Osteocyte (in vitro differentiated cells): ENCODE measurements at places on chromosomes 11 and 22. TPM values are rescaled to one million over a fixed set of nuclear protein-coding genes. Genes with fewer than 3 reads are reported as not detected.
A peak's percentile ranks its signal among the peaks of the same experiment; 100 is the strongest.

Gene MAJIN
- not detected in 2 replicates for total RNA-seq

DNA sequence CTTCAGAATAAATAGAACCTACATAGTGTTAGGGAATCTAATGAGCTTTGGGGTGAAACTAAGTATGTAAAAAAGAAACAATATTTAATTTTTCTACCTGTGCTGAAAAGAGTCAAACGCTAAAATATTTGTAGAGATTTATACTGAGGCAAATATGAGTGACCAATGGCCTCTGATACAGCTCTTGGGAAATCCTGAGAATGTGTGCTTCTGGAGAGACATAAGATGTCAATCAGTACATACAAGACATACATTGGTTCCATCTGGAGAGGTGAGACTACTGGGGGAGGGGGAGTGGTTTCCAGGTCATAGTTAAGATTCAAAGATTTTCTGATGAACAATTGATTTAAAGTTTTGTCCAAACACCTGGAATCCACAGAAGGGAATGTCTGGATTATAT lies 970 bp downstream of the ASRGL1 start:
- no peak for DNase-seq

DNA sequence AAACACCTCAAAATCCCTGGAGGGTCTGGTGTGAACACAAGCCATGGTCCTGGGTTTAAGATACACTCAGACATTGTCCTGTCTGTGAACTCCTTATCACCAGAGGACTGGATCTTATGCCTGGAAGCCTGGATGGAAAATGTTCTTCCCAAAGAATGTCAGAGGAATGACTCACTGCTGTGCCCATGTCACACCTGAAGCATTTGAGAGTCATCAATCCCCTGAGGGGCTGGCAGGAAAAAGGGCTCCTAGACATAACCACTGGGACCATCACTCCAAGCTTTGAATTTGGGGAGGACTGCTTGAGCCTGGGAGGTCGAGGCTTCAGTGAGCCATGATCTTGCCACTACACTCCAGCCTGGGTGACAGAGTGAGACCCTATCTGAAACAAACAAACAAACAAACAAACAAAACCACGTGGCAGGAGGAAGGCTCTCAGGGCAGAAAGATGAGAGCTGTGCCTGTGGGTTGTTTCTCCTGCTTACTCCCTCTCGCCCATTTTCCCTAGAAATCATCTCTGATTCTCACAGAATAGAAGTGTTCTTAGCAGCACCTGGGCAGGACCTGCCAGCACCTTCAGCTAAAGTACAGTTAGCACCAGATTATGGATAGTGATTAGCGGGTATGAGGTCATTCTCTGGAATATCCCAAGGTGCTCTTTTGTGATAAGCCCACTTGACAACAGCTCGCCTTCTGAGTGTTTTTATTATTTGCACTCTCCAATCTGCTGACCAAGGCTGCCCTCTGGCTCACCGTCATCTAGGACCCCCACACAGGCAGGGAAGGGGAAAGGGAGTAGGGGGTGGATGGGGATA lies 11.9 kb upstream of the PRG2 start:
- DNase-seq: no peak

Gene PRAME
- not detected in 2 replicates for total RNA-seq

- peak; percentile 79 for DNase-seq
These were observed 502.9 kb downstream of the BRD1 start for GRCh38 chr22:49324527-49325491.

DNA sequence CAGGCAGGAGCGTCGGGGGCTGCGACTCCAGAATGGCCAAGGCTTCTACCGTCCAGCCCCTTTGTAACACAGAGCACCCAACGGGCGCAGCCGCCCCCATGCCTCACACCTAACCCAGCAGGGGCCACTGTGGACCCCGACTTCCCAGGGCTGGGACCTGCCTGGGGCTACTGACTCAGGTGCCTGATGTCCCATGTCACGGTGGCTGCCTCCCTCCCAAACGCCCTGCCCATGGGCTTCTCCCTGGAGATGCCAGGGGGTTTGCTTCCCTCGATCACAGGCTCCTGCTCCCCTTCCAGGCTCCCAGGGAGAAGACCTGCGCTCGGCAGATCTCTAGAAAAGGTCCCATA lies 84.0 kb downstream of the MYEOV start:
- no peak for DNase-seq

DNA sequence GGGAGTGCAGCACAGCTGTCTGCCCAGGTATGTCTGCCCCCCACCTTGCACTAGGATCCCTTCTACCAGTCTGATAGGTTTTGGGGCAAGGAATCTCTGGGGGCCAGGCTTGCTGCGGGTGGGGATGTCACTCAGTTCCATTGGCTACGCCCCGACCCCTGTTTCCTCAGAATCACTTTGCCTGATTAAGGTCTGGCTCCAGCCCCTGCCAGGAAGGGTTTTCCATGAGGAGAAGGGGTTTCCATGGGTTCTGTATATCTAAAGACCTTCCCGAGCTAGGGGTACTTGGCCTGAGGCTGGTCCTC lies 14.0 kb downstream of the OTOG start:
- DNase-seq: no peak

DNA sequence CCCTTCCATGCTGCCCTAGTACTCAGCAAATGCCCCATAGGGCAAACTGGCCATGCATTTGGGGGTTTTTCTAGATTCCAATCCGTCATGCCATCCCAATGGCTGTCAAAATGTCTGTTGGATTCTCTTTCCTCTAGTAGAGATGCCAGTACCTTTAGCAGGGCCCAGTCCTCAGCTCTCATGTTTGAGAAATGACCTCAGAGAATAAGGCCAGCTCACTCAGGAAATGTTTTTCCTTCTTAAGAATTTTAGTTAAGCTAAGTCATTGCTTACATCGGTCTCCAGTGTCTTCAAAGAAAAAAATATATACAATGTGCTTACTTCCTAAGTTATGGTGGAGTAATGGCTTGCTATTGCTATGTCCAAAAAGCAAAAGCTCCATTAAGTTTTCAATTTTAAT lies 14.1 kb upstream of the ALKBH3 start:
- no peak for DNase-seq

DNA sequence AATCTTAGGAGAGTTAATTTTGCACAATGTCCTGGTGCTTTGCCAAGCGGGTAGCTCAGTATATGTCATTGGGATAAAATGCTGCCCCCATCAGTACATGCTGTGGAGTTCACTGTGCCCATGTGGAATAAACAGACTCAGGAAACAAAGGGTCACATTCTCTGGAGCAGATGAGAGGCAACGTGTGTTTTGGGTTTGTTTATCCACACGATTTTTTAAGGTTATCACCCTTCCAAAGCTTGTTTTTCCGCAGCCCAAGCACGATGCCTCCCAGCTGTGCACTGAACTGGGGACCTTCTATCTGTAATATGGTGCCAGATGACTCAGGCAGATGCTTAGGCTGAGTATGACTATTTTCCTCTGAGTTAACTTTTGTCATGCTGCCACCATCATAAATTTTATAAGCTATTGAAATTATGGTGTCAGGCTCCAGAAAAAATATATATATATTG lies 6.5 kb downstream of the OR4D6 start:
- DNase-seq: no peak

DNA sequence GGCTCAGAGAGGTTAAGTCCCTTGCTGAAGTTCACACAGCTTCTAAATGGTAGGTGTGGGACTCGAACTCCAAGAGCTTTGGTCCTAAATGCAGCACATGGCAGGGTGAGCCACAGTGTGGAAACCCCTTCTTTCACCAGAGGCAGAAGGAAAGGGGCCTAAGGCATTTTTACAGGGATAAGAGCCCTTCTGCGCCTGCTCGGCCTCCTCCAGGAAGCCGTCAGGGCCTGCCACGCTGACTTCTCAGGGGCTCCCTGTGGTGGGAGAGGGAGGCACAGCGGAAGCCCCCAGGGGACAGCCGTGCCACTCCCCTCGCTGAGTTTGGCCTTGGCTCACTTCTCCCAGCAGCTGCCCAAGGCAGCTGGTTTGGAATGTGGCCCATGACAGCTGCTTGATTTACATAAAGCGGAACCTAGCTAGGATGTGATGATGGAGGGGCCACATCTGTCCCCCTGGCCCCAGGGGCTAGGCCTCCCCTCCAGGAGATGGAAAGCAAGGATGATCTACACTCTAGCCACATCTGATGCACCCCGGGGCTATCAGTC lies 35.4 kb downstream of the CD82 start:
- DNase-seq: peak; percentile 88

Gene C11orf91
- total RNA-seq: 0.75 TPM in 1 of 2 replicates, not detected in the other

Gene MICAL3
- total RNA-seq: 44.2 and 47.9 TPM in 2 replicates

DNA sequence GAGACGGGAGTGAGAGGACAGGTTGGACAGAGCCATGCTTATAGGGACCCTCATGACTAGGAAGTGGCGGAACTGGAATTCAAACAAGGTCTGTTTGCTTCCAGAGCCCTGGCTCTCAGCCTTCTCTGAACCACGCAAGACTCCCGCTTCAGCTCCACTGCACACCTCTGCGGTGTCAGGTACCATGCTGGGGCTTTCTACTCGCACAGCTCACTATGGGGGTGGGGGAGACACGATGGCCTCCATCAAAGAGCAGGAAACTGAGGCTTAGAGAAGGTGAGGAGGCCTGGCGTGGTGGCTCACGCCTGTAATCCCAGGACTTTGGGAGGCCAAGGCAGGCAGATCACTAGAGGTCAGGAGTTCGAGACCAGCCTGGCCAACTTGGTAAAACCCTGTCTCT lies 14.2 kb downstream of the SUN2 start:
- DNase-seq: no peak

Gene ZNF280B
- total RNA-seq: 2.1 and 2.3 TPM in 2 replicates

GRCh38 chr22:20101638-20102037 lies 14.3 kb upstream of the RANBP1 start:
- DNase-seq: no peak

Gene C11orf71
- 6.8 TPM in 2 replicates for total RNA-seq
